ENCODE measurements at places on chromosomes 12 and 14. TPM values are rescaled to one million over a fixed set of nuclear protein-coding genes. Genes with fewer than 3 reads are reported as not detected.

Gene PCED1B
- total RNA-seq: 3.3 TPM

DNA sequence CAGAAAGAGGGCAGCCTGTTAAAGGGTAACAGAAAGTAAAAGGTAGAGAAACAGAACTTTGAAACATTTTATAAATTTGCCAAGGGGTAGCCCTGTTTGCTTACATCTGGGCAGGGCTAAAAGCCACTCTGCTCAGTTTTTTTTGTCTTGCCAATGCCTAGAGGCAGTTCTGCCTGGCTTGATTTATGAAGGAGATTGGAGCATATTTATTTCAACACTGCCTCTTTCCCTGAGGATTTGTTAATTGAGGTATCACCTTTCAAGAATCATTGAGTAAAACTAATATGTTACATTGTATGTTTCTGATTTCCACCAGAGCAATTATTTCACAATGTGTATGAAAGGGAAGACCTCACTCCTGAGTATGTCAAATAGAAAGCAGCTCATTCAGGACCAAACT is 160.8 kb downstream of the GXYLT1 start:
- no peak overlapping the region for H3K27ac ChIP-seq
- no peak overlapping the region for H3K4me3 ChIP-seq
- no peaks in the 10 kb centered on the region for H3K4me1 ChIP-seq
- H3K36me3 ChIP-seq: peaks cover 8% of the 10 kb centered on the region
- no peaks in the 10 kb centered on the region for H3K27me3 ChIP-seq

Gene CLEC4D
- 0.42 TPM for total RNA-seq

DNA sequence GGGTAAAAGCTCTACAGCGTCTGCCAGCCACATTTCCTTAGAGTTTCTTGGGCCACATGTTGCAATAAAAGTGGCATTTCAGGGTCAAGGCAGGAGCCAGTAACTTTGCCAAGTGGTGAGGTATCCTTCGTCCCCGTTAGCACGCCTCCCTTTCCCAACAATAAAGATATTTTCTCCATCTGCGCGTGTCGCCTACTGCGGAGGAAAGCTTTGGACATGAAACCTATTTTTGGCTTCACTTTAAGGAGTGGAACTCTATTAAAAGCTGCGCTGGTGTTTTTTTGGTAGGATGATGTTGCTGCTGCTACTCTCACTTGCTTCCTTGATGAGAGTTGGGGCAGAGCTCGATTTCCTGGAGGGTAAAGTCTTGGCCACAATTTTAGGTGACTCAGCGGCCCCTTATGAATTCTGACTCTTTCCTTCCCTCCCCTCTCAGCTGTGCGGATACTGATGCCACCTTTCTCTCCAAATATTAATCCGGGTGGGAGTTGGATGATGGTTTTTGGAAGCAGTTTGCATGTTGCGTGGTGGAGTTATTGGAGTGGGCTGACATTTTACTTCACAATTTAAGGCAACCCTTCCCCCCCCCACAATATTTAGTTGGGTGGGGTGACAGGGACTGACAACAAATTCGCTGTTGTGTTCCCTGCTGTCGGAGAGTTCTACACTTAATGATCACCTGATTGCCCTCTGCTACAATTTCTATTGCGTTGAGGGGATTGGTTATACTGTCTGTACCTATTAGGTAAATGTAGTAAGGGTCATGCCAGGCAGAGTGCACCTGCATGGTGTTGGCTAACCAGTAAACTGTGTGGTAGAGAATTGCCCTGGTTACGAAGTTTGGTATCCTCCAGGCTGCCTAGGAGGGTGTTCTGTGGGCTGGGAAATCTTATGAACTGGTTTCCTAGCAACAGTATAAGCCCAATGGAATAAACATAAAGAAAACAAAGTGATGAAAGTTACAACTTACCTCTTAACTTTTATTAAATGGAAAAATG is 1.1 kb downstream of the CCDC91 start:
- no peak for DNase-seq
- no peak overlapping the region for H3K27ac ChIP-seq

DNA sequence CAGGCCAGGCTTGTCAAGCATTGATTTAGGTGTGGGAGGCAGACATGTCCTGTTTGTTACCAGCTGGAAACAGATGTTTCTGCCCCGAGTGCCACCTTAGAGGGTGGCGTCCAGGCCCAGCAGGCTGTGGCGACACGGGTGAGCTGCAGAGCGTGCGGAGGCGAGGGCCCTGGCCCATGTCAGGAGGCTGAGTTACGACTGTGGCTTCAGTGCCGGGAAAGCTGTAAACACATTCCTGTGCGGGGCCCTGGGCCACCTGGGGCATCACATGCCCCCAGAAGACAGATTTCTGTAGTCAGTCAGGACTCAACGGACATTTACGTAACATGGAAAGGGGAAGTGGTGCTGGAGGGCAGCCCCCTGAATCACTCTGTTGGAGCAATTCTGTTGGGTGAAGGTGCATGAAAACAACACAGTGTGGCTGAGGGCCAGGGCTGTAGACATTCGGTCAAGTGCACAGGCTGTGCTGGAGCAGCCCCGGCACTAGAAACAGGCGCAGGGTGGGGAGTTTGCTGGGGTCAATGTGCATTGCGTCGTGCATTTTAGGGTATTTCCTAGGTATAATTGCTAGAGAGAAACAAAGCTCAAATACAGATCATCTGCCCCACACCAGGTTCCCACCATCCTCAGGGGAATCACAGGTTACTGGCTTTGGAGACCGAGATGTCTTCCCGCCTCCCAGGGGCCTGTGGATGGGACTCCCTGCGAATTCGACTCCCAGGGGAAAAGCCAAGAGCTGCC is 291.8 kb downstream of the TMEM121 start:
- peaks cover 38% of the 10 kb centered on the region for H3K36me3 ChIP-seq
- DNase-seq: no peak
- peak overlapping the region; percentile 5 for H3K4me3 ChIP-seq

DNA sequence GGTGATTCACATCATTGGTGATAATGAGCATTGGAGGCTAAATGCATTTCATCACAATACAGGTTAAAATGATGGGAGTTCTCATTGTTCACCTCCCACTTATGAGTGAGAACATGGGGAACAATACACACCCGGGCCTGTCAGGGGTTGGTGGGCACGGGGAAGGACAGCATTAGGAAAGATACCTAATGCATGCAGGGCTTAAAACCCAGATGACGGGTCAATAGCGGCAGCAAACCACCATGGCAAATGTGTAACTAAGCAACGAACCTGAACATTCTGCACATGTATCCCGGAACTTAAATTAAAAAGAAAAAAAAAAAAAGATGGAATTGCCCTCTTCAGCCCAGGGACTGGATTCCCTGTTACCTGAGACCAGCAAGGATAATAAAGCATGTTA is 2.3 kb upstream of the LUM start:
- H3K4me3 ChIP-seq: no peak overlapping the region
- no peak overlapping the region for H3K27ac ChIP-seq
- no peak for DNase-seq
- no peaks in the 10 kb centered on the region for H3K27me3 ChIP-seq

Gene CMKLR1
- total RNA-seq: 0.66 TPM

- H3K27ac ChIP-seq: no peak overlapping the region
- no peak for DNase-seq
- H3K4me3 ChIP-seq: no peak overlapping the region
- no peaks in the 10 kb centered on the region for H3K27me3 ChIP-seq
- H3K36me3 ChIP-seq: no peaks in the 10 kb centered on the region
Observed at GRCh38 chr12:120592121-120593049, 11.2 kb upstream of the POP5 start.

DNA sequence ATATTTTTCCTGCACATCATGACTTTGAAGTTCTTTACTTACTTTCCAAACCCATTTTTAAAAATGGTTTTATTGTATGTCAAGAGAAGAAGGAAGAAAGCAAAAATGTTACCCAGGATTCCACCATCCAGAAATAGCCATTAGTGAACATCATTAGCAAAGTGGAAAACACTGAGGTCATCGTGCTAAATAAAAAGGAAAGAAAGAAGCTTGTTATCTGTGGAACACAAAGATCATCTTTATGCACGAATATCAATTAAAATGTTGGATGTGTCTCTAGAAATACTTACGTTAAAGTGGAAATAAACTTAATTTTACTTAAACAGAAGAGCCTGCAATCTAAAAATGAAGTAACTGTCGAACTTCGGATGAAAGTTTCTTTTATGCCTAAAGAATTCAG is 27.3 kb downstream of the SFSWAP start:
- H3K27ac ChIP-seq: no peak overlapping the region
- DNase-seq: no peak
- H3K4me3 ChIP-seq: no peak overlapping the region
- no peaks in the 10 kb centered on the region for H3K27me3 ChIP-seq
- 0 out of 2 replicates have a peak, but pooled peaks cover 5% of the 10 kb centered on the region for H3K4me1 ChIP-seq
- H3K36me3 ChIP-seq: peaks cover 80% of the 10 kb centered on the region

DNA sequence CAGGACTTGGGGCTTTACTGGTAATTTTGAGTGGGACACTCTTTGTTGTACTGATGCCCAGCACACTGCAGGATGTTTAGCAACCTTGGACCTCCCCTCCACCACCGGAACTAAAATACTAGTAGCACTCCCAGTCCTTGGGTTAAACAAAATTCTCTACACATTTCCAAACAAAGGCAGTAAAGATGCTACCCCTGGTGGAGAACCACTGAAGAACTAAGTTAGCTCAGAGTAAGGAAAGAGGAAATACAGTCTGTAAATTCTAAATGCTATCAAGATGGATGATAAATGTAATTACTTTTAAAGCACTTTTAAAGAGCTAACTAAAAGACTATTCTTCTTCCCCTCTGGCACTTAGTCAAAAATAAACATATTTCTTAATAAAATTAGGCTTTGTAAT is 64.1 kb downstream of the LRP6 start:
- DNase-seq: no peak
- H3K36me3 ChIP-seq: peaks cover 50% of the 10 kb centered on the region
- no peaks in the 10 kb centered on the region for H3K4me1 ChIP-seq
- H3K27ac ChIP-seq: no peak overlapping the region
- no peak overlapping the region for H3K4me3 ChIP-seq

Gene BEGAIN
- 2.7 TPM for total RNA-seq

- H3K4me1 ChIP-seq: no peaks in the 10 kb centered on the region
- DNase-seq: no peak
- no peaks in the 10 kb centered on the region for H3K27me3 ChIP-seq
- H3K27ac ChIP-seq: no peak overlapping the region
- H3K36me3 ChIP-seq: no peaks in the 10 kb centered on the region
Observed at GRCh38 chr12:3684449-3685051, 68.4 kb downstream of the CRACR2A start.

Gene AMN
- total RNA-seq: 1.9 TPM

Gene PMEL
- 71.0 TPM for total RNA-seq

- no peaks in the 10 kb centered on the region for H3K4me1 ChIP-seq
- no peak overlapping the region for H3K4me3 ChIP-seq
- DNase-seq: no peak
- H3K36me3 ChIP-seq: no peaks in the 10 kb centered on the region
- H3K27ac ChIP-seq: no peak overlapping the region
- no peaks in the 10 kb centered on the region for H3K27me3 ChIP-seq
Observed at GRCh38 chr12:53365245-53365904, 14.6 kb upstream of the SP1 start.

DNA sequence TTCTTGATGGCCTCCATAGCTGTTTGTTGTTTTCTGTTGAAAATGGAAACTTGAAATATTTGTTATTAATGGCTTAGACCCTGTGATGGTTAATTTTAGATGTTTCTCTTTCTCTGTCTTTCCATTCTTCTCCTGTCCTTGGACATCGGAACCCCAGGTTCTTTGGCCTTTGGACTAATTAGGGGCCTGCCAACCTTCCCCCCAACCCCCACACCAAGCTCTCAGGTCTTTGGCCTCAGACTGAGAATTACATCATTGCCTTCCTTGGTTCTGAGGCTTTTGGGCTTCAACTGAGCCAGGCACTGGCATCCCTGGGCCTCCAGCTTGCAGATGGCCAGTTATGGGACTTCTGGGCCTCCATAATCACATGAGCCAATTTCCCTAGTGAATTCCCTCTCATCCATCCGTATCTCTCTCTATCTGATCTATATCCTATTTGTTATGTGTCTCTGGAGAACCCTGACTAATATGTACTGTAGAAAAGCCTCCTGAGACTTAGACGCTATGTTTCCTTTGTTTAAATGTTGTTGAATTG is 71.6 kb downstream of the FGD4 start:
- H3K4me1 ChIP-seq: no peaks in the 10 kb centered on the region
- H3K27ac ChIP-seq: no peak overlapping the region
- no peaks in the 10 kb centered on the region for H3K27me3 ChIP-seq
- H3K4me3 ChIP-seq: no peak overlapping the region
- DNase-seq: no peak

GRCh38 chr12:56104109-56104814 is at the start of gene PA2G4:
PA2G4 (plus strand) TSS chr12:56104559; CDS start chr12:56104738, 179 bp downstream.
- H3K27me3 ChIP-seq: no peaks in the 10 kb centered on the region
- H3K4me1 ChIP-seq: peaks cover 8% of the 10 kb centered on the region
- no peak within 1 kb of the TSS for H3K27ac ChIP-seq
- H3K36me3 ChIP-seq: peaks cover 38% of the 10 kb centered on the region

Gene OR4E2
- total RNA-seq: not detected

Gene KRT71
- not detected for total RNA-seq

- H3K27me3 ChIP-seq: no peaks in the 10 kb centered on the region
- no peak overlapping the region for H3K27ac ChIP-seq
Observed at GRCh38 chr14:24394275-24394674, 4.5 kb upstream of the NYNRIN start.

DNA sequence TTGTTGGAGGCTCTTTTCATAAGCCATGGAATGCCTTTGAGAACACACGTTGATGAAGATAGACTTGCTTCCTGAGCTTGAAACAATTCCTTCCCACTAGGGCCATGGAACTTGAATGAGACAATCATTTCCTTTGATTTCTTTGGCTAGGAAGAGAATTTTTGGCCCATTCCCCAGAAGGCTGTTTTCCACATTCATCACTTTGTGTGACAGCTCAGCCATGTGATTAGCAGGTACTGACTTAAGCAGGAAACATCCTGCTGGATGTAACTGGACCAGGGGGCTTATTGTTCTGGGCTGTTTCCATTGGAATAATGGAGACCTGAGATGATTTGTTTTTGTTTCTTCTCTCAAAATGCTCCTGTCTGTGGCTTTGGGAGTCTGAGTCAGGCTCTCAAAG is 469.8 kb upstream of the SEL1L start:
- H3K27ac ChIP-seq: no peak overlapping the region
- no peak overlapping the region for H3K4me3 ChIP-seq
- H3K36me3 ChIP-seq: no peaks in the 10 kb centered on the region
- DNase-seq: no peak

GRCh38 chr14:30337456-30337855 is 221.5 kb upstream of the G2E3 start:
- H3K4me1 ChIP-seq: no peaks in the 10 kb centered on the region
- no peaks in the 10 kb centered on the region for H3K27me3 ChIP-seq
- DNase-seq: no peak
- no peak overlapping the region for H3K4me3 ChIP-seq
